ENCODE measurements at places on chromosomes 12 and 14.

- no peak for DNase-seq
These were observed 160.7 kb downstream of the ETV6 start for GRCh38 chr12:11810206-11810545.

GRCh38 chr12:80268924-80269749, 169.8 kb downstream of the OTOGL start:
- peak; percentile 22 for DNase-seq

DNA sequence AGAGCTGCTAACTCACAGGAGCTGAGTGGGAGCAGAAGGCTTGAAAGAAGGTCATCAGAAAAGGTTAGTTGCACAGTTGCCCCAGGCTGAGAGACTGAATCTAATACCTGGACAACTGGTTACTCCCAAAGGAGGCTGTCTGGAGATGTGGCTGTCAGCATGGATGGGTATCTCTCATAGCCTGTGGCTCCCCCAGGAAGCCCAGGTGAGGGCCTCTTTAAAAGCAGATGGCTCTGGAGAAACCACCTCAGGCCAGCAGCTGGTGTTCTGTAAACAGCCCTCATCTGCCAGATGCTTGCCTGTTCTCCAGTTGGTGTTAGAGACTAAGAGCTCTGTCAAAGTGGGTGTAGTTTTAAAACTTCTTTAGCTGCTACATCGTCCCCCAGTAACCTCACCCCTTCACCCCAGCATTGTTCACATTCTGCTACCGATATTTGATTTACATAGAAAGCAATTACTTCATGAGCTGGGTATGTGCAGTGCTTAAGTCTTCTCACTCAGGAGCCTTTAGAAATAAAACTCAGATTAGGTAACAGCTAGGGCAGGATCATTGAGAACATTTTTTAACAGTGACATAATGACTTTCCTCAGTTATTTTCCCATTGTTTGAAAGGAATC, 25.8 kb downstream of the DACT1 start:
- no peak for DNase-seq

- DNase-seq = no peak
These were observed 37.1 kb downstream of the PDZRN4 start for GRCh38 chr12:41225179-41225578.

GRCh38 chr12:53596920-53597363, 29.2 kb downstream of the ATF7 start:
- no peak for DNase-seq

GRCh38 chr12:1474574-1475153, 119.7 kb downstream of the FBXL14 start:
- no peak for DNase-seq

GRCh38 chr12:124898923-124899294, 15.5 kb downstream of the UBC start:
- no peak for DNase-seq

DNA sequence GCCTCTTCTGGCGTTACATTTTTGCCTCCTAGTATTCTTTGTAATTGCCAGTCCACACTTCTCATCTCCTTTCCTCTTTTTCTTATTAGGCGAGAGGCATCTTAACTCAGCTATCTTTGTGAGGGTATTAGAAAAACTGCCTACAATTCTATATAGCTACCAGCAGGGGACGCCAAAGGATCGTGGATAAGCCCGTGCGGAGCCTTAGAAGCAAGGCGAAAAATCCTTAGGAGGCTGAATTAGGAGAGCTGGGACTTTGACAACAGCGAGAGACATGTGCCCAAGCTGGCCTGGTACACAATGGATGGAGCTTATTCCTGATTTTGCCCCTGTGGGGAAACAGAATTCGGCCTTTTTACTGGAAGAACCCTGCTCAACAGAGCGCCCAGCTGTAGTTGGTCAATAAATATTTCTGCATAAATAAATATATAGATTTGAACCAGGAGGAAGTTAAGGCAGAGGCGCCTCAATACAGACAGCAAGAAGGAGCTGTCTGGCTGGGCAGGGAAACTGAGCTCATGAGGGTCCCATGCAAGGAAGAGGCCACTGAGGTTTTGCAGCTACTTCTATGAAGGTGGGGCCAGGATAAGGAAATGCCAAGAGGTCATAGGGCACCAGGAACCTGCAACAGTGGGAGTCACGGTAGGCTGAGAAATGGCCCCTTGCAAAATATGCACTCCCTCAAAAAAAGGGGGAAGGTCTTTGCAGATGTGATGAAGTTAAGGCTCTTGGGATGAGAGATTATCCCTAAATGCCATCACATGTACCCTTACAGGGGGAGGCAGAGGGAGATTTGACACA, 14.6 kb upstream of the RBM19 start:
- DNase-seq = peak; percentile 68

GRCh38 chr12:8914716-8915526, 612 bp downstream of the PHC1 start:
- peak; percentile 64 for DNase-seq

- DNase-seq = no peak
These were observed 52.2 kb downstream of the FAR2 start for GRCh38 chr12:29201296-29201695.

- no peak for DNase-seq
These were observed 87.7 kb downstream of the SAMD4A start for GRCh38 chr14:54654605-54655004.

- DNase-seq = no peak
These were observed 95.4 kb upstream of the SLCO1C1 start for GRCh38 chr12:20599757-20600156.

GRCh38 chr14:101124815-101125214, 221.3 kb upstream of the RTL1 start:
- DNase-seq = no peak

DNA sequence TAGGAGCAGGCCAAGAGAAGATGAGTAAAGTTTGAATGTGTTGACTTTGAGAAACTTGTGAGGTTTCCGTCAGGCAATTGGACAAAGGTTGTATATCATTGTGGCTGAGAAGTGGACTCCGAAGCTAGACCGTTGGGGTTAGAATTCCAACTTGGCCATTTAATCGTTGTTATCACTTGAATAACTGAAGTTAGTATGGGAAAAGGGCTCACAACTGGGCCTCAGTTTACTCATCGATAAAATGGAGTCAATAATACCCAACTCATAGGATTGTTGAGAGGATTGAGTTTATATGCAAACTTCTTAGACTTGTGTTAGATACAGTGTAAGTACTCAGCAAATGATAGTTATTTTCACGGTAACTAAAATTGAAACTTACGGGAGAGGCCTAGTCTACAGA, 846 bp downstream of the SLIRP start:
- no peak for DNase-seq

GRCh38 chr14:23252420-23253333, 14.9 kb downstream of the RNF212B start:
- no peak for DNase-seq

DNA sequence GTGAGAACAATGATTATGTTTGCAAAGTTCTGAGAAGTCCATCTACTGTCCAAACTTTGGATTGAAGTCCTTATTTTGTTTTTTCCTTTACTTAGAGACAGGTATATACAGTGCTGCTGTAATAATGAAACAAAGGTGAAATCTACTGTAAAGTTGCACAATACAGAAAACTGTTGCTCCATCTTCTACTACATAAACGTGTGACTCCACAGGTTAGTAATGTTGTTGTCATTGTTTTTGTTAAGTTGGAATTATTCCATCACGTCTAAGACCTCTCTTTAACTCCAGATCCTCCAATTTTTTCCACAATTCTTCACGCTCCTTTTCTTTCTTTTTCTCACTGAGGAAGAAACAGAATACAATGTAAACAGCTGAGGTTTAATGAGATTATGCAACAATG, 57.0 kb upstream of the GPHB5 start:
- DNase-seq = no peak

GRCh38 chr12:108921946-108922345, 42.1 kb downstream of the DAO start:
- DNase-seq = no peak

GRCh38 chr12:69238589-69239351, 599 bp upstream of the CPSF6 start:
- no peak for DNase-seq

DNA sequence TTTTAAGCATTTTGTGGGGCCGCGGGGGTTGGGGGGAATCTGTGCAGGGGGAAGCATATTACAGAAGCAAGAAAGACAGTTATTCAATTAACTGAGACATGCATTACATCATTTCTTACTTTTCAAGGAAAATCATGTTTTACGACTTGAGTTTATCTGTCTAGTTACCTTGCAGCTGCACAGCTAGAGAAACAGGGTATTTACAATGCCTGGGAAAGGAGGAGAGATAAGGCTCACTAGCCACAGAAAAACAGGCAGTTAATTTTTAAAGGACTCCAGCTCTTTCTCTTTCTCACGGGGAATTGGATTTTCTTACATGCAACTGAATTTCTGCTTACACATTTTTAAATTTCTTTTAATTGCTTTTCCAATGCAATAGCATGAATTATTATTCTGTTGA, 22.2 kb downstream of the FCF1 start:
- DNase-seq = no peak

- no peak for DNase-seq
These were observed 119.6 kb downstream of the PLXNC1 start for GRCh38 chr12:94267921-94268471.

- DNase-seq = no peak
These were observed 176.1 kb downstream of the ADGRD1 start for GRCh38 chr12:131129839-131130238.

- no peak for DNase-seq
These were observed 27.7 kb upstream of the MYL2 start for GRCh38 chr12:110948041-110948440.

GRCh38 chr12:130014485-130014807, 110.6 kb upstream of the TMEM132D start:
- no peak for DNase-seq

DNA sequence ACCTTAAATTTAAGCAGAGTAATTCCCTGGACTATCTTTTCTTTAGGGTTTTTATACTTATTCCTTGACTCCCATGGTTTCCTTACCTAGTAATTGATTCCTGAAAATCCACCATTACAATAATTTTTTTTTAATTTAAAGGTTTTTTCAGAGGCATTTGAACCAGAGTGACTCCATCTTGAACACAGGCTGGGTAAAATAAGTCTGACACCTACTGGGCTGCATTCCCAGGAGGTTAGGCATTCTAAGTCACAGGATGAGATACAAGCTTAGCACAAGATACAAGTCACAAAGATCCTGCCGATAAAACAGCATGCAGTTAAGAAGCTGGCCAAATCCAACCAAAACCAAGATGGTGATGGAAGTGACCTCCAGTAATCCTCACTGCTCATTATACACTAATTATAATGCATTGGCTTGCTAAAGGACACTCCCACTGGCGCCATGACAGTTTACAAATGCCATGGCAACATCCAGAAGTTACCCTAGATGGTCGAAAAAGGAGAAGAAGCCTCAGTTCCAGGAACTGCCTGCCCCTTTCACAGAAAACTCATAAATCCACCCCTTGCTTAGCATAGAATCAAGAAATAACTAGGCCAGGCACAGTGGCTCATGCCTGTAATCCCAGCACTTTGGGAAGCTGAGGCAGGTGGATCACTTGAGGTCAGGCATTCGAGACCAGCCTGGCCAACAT, 53.6 kb downstream of the SLC25A21 start:
- DNase-seq = no peak

DNA sequence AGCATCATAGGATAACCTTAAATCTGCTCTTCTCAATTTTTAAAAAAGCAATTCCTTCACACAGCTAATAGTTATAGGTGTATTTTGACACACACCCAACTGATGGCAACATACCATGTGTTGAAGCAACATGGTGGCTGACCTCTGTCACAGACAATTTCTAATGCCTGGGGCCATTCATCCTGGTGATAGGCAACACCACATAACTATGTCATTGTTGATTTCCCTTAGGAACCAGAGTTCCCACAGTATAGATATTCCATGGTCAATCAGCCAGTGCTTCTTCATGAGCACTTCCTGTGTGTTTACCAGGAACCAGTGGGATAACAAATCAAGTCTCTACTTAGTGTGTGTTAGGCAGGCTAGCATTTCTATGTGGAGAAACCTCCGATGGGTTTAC, 88.3 kb downstream of the FIGNL2 start:
- DNase-seq = no peak

GRCh38 chr12:80195074-80195726, 95.9 kb downstream of the OTOGL start:
- peak; percentile 26 for DNase-seq

- DNase-seq = no peak
These were observed 42.4 kb downstream of the ARL6IP4 start for GRCh38 chr12:123022846-123023245.

GRCh38 chr12:111438481-111438880, 32.8 kb downstream of the SH2B3 start:
- DNase-seq = no peak

DNA sequence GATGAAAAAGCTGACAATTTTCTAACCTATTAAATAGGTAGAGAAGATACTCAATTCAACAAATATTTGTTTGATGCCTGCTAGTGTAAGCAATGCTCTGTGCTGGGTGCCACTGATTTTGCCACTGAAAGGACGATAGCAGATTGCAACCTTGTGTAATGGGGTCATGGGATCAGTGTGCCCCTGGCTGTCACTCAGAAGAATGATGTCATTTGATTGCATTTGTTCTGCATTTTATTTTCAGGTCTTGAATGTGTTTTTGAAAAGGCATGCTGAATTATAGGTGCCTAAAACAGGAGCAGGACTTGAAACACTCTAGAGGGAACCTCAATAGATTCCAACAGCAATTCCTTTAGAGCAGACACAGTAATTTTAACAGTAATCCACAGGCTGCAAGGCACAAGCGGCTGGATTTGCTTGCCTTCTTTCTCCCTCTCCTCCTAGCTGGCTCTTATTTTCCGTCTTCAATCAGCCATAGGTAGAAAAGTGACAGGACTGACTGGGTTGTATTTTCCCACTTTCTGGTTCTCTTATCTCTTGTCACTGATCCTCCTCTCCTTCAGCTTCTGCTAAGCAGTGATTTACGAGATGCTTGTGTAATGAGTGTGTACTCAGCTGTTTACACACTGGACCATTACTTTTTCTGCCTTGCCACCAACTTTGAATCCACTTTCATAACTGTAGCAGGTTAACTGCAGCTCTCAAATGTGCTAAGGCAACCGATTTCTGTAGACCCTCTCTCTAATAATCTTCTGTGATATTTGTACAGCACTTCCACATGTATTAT, 4.1 kb downstream of the PLXNC1 start:
- DNase-seq = no peak
